ENCODE measurements at places on chromosomes 1 and 21.
A peak's percentile ranks its signal among the peaks of the same experiment; 100 is the strongest.

GRCh38 chr1:154546264-154547063 is 12.0 kb downstream of the UBE2Q1 start:
- DNase-seq, result peak; percentile 90

- DNase-seq, result no peak
These were observed 108.8 kb downstream of the PAX7 start for GRCh38 chr1:18739408-18739807.

- peak; percentile 75 for DNase-seq
These were observed 248.8 kb upstream of the FOXD3 start for GRCh38 chr1:63073309-63074306.

GRCh38 chr1:218479436-218480115 is 134.4 kb downstream of the TGFB2 start:
- no peak for DNase-seq

GRCh38 chr1:11308699-11309224 is 35.8 kb downstream of the UBIAD1 start:
- DNase-seq, result no peak

DNA sequence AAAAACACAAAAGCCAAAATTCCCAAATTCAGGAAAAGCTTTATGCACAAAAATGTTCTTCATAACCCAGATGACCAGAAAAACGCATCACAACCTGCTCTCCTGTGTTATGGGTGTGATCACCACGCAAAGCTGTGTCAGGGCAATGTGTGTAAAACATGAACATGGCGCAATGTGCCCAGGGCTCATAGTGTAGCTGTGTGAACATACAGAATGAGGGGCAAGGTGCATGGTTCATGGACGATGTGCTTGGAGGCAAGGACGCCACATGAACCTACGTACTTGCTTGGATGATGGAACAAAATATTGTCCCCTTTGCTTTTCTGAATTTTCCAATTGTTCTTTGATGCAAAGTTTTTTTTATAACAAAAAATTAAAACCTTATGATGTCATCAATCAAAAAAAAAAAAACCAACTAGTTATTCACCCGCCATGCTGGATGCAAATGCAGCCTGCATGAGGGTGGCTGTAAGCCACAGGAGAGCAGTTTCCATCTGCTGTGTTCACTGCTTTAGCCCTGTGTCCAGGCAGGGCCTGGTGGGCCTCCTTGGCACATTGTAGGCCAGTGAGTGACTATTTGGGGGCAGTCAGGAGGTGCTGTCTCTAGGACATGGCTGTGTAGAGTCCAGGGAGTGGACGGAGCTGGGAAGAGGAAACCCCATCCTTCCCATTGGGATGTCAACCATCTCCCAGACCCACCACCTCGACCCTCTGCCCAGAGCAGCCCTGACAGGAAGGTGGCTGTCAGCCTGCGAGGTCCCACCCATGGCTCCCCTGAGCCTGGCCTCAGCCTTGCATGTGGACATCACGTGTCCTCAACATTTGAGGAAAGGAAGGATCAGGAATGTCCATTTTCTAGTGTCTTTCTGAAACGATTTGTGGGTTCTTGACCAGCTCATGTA is 13.6 kb downstream of the KRTAP10-1 start:
- no peak for DNase-seq

DNA sequence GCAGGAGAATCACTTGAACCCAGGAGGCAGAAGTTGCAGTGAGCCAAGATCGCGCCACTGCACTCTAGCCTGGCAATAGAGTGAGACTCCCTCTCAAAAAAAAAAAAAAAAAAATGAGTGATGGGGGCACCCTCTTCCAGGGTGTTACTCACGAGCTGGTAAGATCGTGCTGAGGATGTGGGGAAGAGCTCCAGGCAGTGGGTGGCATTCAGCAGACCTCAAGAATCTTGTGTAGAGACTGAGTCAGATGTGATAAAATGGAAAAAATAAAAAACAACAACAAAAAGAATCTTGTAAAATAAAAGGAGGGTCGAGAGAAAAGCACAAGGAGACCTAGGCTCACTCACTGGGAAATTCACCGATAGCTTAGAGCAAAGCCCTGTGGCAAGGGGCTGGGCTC is 38.5 kb downstream of the EPHA2 start:
- peak; percentile 12 for DNase-seq

DNA sequence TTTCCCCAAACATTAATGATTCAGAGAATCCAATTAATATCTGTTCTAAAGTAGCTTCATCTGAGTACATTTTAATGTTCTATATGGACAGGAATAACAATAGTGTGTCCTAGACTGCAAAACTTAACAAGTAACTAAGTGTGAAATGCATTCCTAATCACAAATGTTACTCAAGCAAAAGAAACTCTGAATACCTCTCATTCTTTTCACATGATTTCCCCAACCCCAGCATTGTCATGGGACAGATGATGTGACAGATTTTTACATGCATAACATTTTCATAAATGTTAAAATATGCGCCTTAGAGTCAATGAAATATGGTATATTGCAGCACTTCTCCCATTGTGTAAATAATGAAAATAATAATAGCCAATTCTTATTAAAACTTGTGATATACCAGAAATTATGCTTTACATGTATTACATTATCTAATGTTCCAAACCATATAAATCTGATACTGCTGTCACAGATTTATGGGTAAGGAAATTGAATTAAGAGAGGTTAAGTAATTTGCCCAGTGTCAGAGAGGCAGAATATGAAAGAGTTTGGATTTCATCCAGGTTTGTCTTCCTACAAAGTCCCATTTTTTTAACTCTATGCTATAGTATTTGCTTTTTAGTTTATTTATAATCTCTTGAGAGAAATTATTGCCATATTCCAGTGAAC is 269.4 kb downstream of the LRRC7 start:
- no peak for DNase-seq

GRCh38 chr21:22474403-22474802 is 1476.2 kb downstream of the NCAM2 start:
- DNase-seq, result no peak

DNA sequence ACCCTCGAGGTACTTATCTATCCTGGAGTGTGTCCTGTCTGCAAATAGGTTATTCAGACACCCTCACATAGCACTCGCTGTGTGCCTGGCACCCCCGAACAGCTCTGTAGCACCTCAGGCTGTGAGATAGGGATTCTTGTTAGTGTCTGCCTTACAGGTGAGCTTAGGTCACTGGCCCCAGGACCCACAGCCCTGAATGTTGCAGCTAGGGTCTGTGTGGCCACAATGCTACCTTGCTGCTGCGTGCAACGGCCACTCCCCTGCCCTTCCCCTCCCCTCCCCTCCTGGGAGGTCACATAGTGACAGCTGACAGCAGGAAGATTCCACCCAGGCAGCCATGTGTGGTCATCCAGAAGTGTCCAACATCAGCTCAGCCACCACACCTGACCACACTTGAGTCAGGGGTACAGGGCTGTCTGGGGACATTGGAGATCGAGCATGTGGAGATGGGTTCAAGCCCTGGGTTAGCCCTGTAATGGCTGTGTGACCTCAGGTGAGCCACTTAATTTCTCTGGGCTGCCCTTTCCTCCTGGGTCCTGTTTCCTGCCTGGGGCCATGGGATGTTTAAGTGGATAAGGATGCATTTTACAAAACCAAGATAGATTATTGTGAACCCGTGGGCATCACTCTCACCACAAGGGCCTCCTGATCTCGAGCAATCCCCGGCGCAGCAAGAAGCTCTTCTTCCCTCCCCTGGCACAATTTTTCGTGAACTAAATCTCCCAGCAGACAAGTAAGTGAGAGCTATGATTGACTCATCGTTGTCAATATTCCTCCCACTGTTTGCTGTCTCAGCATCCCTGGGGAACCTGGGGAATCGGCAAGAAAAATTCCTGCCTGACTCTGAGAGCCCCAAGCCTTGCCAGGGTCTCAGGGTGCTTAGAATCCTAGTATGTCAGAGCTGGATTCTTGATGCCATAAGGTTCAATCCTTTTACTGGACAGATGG is 208.7 kb downstream of the PTPRU start:
- DNase-seq, result no peak

- peak; percentile 97 for DNase-seq
These were observed 57.0 kb downstream of the YARS1 start for GRCh38 chr1:32759997-32760623.

DNA sequence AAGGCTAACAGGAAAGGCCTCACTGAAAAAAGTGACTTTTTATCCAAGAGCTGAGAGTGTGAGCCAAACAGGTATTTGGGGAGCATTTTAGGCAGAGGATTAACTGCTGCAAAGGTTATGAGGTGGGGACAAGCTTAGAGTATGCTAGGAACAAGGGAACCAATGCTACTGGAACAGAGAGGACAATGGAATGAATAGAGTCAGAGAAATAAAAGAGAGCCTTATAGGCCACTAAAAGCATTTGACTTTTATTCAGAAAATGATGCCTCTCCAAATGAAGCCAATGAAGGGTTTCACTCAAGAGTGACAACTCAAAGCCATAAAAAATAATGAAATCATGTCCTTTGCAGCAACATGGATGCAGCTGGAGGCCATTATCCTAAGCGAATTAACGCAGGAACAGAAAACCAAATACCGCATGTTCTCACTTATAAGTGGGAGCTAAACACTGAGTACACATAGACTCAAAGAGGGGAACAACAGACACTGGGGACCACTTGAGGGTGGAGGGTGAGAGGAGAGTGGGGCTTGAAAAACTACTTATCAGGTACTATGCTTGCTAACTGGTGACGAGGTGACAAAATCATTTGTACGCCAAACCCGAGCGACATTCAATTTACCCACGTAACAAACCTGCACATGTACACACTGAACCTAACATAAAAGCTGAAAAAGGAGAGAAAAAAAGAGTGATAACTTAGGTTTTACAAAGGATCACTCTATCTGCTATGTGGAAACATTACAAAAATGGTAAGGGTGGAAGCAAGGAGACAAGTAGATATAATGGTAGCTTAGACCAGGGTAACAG is 11.1 kb downstream of the PTP4A2 start:
- DNase-seq, result no peak

GRCh38 chr21:29638138-29638537 is 301.7 kb downstream of the GRIK1 start:
- no peak for DNase-seq

DNA sequence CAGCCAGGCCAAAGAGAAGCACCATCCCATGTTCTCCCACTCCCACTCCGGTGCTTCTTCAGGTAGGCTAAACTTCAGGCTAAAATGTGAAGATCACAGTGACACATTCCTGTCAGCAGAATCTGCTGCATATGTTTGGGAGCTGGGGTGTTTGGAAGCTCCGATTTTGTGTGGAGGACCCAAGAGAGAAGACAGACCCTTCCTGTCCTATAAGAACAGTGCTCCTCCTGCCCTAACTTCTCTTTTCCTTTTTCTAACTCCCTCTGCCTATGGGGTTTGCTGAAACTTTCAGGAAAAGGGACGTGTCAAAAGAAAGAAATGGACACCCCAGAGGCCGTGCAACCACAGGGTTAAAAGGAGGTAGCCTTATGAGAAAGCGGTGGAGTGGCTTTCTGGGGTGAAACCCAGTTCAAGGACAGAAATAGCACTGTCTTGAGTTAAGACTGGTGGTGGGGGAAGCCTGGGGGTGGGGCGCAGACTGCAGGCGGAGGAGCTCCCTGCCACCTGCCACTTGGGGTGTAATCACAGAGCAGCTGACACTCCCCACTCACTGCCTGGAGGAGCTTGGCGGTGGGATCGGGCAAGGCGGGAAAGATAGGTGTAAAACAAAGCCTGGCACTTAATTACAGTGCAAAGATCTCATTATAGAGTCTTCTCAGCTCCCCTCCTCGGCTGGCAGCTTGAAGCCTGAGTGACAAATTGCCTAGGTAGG is 645 bp upstream of the TLR5 start:
- DNase-seq, result no peak

- peak; percentile 82 for DNase-seq
These were observed 3.4 kb downstream of the TNFRSF18 start for GRCh38 chr1:1202831-1203560.

DNA sequence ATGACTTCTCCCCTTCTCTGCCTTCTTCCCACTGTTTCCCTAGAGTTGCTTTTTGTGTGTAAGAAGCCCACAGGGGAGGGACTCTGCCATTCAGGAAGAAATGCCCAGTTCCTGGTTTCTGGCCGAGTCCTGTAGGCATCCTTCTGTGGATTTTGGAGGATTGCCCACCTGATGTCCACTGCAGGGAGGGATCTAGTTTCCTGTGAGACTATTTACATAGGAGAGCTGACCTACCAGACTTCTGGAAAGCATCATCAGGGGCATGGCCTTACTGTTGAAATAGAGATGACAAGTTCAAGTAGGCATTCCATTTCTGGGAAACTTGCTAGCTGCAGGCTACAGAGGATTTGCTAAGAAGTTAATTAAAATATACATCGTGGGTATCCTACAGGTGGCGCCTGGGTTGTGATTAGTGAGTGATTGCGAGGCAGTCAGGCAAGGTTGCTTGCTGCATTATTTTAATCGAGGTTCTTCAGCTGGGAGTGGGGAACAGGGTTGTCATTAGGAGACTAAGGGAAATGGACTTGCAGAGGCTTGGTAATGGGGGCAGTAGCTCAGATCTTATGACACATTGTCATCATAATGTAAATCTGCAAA is 148.7 kb downstream of the HHAT start:
- peak; percentile 9 for DNase-seq

GRCh38 chr1:42955311-42956063 is 3.2 kb downstream of the SLC2A1 start:
- no peak for DNase-seq

- no peak for DNase-seq
These were observed 119.1 kb downstream of the TGFBR3 start for GRCh38 chr1:91766883-91767282.

- no peak for DNase-seq
These were observed 134.9 kb upstream of the B3GALT2 start for GRCh38 chr1:193321242-193321840.

DNA sequence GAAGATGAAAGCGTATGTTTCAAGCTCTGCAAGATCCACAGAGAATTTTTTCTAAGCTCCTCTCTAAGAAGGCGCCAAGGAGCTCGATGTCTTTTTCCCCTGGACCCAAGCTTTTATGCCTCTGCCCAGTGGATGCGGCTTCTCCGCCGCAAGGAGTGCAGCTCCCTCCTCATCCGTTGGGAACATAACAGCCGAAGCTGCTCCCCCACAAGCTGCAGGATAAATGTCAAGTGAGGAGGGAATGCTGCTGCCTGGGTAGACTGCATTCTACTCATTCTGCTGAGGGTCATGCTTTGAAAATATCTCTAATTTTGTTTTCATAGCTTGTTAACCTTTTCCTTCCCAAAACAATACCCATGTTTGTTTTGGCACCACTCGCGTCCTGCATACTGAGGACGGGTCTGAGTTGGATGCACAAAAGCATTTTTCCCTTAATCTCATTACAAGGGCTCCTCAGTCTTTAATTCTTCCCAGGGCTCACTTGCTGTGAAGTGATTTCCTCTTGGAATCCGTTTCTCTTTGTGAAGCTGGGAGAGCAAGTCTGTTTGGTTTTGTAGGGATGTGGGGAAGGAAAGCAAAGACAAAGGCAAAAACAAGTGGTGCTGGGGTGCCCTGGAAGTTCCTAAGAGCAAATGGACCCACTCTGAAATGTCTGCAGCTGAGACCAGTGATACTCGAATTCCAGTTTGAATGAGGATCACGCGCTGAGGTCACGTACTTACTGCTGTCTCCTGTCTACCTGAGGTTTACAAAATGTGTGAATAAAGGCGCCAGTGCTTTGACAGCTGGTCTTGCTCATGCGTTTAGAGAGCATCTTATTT is 134.0 kb upstream of the IRF2BP2 start:
- peak; percentile 72 for DNase-seq
